GM04503 (cell line): ENCODE measurements at places on chromosomes 1 and 21.

- no peak for DNase-seq
Observed at GRCh38 chr1:179774000-179774399, 30.9 kb downstream of the FAM163A start.

GRCh38 chr1:9835758-9836631 is 12.2 kb upstream of the CLSTN1 start:
- DNase-seq: no peak

GRCh38 chr1:243917177-243917862 is 67.3 kb upstream of the AKT3 start:
- peak; percentile 49 for DNase-seq

- no peak for DNase-seq
Observed at GRCh38 chr1:192527950-192528349, 47.6 kb upstream of the RGS1 start.

DNA sequence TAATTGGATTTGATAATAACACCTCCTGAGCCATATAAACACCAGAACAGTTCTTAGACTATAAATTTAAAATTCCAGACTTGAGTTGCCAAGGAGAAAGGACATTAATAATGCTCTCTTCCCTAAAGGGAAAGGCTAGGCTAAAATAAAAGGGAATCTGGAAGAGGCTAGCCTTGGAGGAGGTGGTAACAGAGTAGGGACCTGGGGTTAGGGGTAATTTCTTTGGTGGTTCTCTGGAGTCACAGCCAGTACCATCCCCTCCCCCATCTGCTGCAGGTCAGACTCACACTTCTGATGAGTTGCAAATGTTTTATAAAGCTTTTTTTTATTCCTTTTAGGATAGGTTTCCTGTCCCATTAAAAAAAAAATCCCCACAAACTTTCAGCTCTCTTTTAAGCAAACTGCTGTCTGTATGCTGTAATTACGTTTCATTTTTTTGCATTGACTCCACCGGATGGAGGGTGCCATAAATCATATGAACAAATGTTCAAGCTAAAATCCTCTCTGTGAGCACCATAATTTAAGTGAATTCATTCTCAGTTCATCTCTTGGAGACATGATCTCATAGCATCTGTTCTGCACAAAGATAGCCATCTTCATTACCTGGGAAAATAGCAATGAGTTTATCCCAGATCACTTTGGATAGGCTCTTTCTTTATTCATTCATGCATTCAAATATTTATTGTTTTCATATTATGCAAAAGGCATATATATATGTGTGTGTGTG is 379.6 kb downstream of the TTLL7 start:
- no peak for DNase-seq

DNA sequence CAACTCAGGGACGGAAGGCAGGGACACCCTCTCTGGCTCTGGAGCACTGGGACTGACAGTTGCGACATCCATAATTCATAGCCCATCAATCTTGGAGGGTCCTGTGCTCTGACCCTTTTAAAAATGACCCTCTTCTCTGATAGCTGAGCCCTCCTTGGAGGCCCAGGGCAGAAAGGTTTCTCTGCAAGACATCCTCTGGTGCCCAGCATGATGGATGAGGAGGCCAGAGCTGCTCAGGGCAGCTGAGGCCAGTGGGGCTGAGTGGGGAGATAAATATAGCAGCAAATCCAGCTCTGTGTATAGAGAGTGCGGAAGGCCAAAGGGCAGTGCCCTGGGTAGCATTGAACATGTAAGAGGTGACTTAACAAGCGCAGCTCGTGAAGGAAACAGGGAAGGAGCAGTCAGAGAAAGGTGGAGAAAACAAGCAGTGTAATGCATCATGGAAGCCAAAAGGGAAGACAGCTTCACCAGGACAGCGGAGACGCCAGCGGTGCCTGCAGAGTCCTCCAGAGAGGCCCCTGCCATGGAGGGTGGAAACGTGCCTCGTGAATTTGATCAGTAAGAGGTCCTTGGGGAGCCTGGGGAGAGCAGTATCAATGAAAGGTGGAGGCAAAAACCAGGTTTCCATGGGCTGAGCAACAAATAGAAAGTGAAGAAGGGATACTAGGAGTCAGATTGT is 50.4 kb upstream of the FMOD start:
- no peak for DNase-seq

- DNase-seq: no peak
Observed at GRCh38 chr1:167136806-167137205, 42.9 kb downstream of the STYXL2 start.

GRCh38 chr1:16073490-16074119 is at the start of gene FAM131C:
FAM131C (minus strand) TSS chr1:16073651; CDS start chr1:16073442, 209 bp downstream.
- no peak for DNase-seq

- no peak for DNase-seq
Observed at GRCh38 chr1:204255966-204256365, 42.2 kb upstream of the GOLT1A start.

DNA sequence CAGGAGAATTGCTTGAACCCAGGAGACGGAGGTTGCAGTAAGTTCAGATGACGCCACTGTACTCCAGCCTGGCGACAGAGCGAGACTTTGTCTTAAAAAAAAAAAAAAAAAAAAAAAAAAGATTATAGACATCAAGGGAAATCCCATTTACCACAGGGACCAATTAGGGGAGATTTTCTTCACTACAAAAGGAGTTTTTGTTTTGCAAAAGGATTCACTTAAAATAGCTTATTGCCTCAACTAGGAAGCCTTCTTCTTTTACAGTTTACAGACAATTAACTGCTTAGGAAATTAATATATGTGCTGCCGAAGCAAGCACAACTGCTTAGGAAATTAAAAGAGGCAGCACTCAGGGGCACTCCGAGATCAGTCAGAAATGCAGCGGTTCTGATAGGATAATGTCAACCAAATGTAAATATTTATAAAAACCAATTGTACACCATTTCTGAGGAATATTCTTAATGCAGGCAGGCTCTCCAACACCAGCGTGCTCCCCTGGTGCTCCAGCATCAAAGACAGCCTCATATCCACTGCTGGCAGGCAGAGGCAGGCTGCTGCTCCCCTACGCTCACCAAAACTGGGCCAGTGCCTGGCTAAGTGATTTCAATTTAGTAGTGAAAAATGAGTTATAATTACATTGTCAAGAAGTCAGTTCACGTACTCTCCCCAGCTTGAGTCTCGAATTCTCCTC is 107.9 kb upstream of the RAB4A start:
- no peak for DNase-seq

DNA sequence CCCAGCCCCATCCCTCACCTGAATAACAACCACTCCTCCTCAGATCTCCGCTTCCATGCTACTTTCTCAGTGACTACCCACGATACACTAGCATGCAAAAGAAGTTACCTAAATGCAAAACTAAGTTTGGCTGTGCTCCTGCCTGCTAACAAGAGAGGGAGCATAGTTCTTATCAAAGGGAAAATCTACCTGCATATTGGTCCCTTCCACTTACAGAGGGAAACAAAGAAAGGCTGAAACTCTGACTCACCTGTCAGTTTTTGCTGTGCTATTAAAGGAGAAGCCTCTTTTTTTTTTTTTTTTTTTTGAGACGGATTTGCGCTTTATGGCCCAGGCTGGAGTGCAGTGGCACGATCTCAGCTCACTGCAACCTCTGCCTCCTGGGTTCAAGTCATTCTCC is 43.8 kb upstream of the RAVER2 start:
- DNase-seq: no peak
